Ovary (tissue), 10 donors: ENCODE measurements at places on chromosomes 2 and 18.

GRCh38 chr2:64328756-64329155, 125.2 kb upstream of the LGALSL start:
- no peak overlapping the region for H3K4me3 ChIP-seq
- no peaks in the 10 kb centered on the region for H3K36me3 ChIP-seq
- H3K27ac ChIP-seq, result no peak overlapping the region

- H3K36me3 ChIP-seq, result no peaks in the 10 kb centered on the region
- no peak overlapping the region for H3K27ac ChIP-seq
- H3K4me1 ChIP-seq, result no peaks in the 10 kb centered on the region
- no peaks in the 10 kb centered on the region for H3K27me3 ChIP-seq
- DNase-seq, result no peak
Observed at GRCh38 chr2:14942987-14943386, 310.5 kb downstream of the LRATD1 start.

DNA sequence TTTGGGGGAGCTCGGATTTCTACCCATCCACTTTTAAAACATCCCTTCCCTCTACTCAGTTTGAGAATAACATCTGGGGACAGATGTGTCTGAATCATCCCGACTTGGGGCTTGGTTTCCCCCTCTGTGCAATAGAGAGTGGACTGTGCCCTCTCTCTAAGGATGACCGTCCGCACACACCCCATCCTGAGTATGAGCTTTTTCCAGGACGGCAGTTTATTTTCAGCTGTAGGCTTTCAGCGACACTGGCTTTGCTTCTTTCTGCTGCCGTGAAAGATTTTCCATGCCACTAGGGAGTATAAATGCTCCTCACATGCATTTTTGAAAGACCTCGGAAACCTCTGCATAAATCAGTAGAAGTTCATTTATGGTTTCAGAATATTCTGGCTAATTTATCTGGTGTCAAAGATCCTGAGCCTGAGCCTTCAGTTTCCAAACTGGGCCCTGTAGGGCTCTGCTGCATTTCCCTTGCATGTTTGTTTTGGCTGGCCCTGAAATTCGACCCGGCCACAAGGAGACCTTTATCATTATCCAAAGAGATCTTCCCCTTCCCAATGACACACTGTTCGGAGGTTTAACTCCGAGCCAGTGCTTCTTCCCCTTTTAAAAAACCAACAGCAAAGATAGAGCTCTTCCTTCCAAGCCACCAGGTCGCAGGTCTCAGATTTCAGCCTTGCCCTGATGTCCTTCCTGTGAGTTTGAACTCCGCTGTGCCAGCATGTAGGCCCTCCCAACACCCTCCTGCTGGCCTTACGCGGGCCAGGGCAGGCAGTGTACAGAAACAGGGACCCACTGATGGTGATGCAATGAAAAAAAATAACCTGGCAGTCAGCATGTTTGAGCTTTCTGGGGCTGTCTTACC, 53.3 kb downstream of the FECH start:
- no peaks in the 10 kb centered on the region for H3K36me3 ChIP-seq
- H3K4me3 ChIP-seq, result no peak overlapping the region
- DNase-seq, result no peak

DNA sequence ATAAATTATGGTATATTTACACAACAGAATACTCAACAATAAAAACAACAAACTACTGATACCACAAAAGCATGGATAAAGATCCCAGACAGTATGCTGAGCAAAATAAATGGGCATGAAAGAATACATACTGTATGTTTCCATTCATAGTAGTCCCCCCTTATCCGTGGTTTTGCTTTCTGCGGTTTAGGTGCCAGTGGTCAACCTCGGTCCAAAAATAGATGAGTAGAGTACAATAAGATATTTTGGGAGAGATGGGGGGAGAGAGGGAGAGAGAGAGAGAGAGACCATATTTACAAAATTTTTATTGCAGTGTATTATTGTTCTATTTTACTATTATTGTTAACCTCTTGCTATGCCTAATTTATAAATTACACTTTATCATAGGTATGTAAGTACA, 21.0 kb upstream of the TGFA start:
- no peak overlapping the region for H3K27ac ChIP-seq
- H3K4me1 ChIP-seq, result no peaks in the 10 kb centered on the region
- no peak for DNase-seq
- no peaks in the 10 kb centered on the region for H3K36me3 ChIP-seq

DNA sequence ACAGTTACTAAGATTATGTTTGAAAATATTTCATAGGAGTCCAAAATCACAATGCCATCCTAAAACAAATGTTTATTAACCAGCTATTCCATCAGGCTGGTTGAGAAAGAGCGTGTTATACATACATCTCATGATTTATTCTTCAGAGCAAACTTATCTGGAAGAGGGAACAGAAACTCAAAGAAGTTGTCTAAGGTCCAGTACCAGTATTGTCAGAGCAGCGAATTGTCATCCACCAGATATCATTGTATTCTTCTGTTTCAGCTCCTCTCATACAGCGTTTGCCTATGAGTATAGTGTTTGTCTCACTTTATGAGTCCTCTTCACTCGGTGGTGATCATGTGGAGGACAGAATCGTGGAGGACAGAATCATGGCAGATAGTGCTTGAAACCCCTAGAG, 238.2 kb downstream of the OSR1 start:
- H3K4me3 ChIP-seq, result no peak overlapping the region
- no peaks in the 10 kb centered on the region for H3K36me3 ChIP-seq
- DNase-seq, result no peak
- H3K4me1 ChIP-seq, result peaks cover 1% of the 10 kb centered on the region
- no peak overlapping the region for H3K27ac ChIP-seq
- H3K27me3 ChIP-seq, result no peaks in the 10 kb centered on the region

DNA sequence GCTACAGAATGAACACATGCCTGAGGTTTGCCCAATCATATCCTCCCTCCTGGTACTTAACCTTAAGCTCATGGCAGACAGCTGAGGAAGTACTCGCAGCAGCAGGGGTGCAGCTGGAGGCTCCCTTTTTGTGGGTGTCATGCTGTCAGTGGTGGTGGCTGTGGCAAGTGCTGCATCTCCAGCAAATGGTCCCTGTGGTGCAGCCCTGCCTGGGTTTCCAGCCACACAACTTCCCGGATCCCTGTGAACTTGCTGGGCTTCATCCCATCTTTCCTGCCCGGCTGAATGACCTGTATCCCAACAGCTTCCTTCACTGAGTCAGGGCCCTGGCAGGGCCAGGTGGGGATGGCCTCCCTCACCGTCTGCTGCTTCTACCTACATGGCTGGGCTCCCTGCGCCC, 5.0 kb downstream of the TMEM185B start:
- H3K27ac ChIP-seq, result no peak overlapping the region
- no peak for DNase-seq
- no peaks in the 10 kb centered on the region for H3K36me3 ChIP-seq
- H3K4me1 ChIP-seq, result no peaks in the 10 kb centered on the region
- no peak overlapping the region for H3K4me3 ChIP-seq

DNA sequence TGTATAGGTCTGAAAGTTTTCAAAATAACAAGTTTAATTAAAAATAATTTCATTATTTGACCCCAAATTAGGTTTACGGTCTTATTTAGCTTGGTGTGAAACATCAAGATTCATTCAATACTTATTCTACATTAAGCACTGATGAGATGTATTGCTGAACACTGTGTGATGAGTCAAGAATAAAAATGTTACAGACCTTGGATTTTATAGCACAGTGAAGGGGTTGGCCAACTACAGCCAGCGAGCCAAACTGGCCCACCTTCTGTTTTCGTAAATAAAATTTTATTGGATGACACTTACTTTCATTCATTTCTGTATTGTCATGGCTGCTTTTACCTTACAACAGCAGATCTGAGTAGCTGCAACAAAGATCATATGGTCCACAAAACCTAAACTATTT, 8.3 kb downstream of the PPP4R1 start:
- no peak overlapping the region for H3K4me3 ChIP-seq
- H3K27me3 ChIP-seq, result no peaks in the 10 kb centered on the region
- no peak for DNase-seq
- no peak overlapping the region for H3K27ac ChIP-seq

GRCh38 chr2:233926806-233927205, 9.6 kb downstream of the TRPM8 start:
- H3K4me3 ChIP-seq, result no peak overlapping the region
- no peak for DNase-seq
- H3K4me1 ChIP-seq, result no peaks in the 10 kb centered on the region
- H3K27me3 ChIP-seq, result no peaks in the 10 kb centered on the region

GRCh38 chr2:102027036-102027980, 35.5 kb downstream of the IL1R2 start:
- H3K27me3 ChIP-seq, result no peaks in the 10 kb centered on the region
- DNase-seq, result no peak
- H3K27ac ChIP-seq, result peak overlapping the region; percentile 18
- no peak overlapping the region for H3K4me3 ChIP-seq
- H3K4me1 ChIP-seq, result peaks cover 18% of the 10 kb centered on the region
